Left forelimb (tissue), 1 donor: ENCODE measurements at places on chromosomes 2 and 18.

- DNase-seq: no peak
Observed at GRCh38 chr2:190533968-190534309, 583 bp downstream of the NEMP2 start.

GRCh38 chr2:20291846-20292408 is 58.7 kb downstream of the PUM2 start:
- DNase-seq: no peak

DNA sequence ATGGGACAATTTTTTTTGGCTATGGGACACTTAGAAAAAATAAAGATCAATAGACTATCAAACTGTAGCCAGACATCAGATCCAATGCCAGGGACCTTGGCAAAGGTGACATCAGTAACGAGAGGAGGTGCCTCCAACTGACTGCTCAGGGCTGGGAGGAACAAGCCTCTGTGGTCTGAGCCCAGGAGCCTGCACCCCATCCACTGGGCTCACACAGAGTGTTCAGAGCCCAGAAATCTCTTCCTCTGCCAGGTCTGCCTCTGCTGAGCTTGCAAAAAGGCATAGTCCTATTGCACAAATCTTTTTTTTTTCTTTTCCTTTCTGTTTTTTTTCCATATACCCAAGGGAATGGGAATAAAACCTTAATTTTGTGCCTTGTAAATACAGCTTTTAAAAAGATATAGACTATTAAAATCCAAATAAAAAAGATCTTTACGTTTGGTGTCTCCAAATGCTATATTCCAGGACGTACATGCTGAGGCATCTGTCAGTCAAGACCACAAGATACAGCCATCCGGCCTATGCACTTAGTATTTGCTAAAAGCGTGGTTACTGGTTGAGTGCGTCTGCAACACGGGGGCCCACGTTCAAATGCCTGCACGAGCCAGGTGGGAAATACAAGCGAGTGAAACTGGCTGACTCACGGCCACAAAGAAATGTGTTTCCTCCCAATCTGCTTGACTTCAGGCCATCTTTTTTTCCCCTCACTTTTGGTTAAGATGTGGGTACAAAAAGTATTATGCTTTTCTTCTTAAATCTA is 7.8 kb upstream of the ARHGAP25 start:
- no peak for DNase-seq

GRCh38 chr2:162929571-162929970 is 91.0 kb upstream of the KCNH7 start:
- DNase-seq: no peak

- no peak for DNase-seq
Observed at GRCh38 chr2:8430628-8431027, 251.2 kb upstream of the ID2 start.

DNA sequence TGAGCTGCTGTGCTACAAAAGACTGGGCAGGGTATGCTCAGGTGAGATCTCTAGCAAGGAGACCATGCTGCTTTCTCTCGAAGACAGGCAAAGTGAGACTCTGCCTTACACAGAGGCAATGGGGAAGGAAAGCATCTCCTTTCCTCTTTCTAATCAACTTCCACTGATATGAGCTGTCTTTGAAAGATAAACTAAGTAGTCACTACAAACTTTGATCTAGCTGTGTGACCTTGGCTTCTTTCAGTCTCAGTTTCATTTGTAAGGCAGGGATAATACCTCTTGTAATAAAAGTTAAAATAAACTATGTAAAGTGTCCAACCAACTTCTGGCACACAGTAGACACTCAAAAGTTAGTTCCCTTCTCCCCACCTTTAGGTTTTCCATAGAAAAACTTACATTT is 7.5 kb downstream of the CCDC93 start:
- no peak for DNase-seq

DNA sequence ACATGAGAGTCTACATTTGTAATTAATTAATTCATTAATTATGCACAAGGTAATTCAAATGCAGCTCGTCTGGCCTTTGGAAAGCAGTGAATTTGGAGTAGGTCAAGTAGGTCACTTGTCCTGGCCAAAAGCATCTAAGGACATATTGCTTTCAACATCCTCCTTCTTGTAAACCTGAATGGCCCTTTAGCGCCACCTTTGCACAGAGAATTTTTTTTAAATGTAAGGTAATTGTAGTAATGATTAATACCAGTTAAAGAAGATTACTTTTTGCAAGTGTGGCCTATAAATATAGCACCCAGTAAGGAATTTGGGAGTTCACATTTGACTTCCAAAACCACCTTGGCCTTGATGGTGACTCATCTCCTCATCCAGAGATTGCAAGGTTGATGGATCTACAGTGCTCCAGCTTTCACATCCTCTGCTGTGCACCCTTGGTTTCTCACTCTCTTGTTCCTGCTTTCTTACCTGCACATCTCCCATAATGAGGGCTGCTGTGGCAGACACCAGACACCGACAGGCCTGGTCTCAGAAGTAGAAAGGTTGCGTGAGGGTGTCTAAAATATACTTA is 481.7 kb downstream of the TGIF1 start:
- DNase-seq: no peak

- DNase-seq: no peak
Observed at GRCh38 chr2:39608263-39608575, 57.5 kb upstream of the TMEM178A start.

- DNase-seq: no peak
Observed at GRCh38 chr18:49846718-49847470, 33.6 kb upstream of the ACAA2 start.

DNA sequence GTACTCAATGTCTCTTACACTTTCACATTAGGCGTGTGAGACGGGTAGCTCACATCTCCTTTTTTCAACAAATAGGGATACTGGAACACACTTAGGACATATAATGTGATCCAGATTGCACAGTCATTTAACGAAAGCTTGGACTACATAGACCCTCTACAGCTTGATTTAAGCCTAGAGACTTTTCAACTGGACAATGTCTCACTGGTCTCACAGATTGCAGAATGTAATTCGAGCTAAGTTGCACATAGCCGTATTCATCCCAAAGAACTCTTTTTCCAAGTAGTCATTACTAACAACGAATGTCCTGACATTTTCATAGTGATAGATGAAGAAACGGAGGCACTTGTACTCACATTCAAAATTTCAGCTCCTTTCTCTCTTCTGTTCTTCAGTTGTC is 612.1 kb downstream of the ZEB2 start:
- DNase-seq: no peak

DNA sequence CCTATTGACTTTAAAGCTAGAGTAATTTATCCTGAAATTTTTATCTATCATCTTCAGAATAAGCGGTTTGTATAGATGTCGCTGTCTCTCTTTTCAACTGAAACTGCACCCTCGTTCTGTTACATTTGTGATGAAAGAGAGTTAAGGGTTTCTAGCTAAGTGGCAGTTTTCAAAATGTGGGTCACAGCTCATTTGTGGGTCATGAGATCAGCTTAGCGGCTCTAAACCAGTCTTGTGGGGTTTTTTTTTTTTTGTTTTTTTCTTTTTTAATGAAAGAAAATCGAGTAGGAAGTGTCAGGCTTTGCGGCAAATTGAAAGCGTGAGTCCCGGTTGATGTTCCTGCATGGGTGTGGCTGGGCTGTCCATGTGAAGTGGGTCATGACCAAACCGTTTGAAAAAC is 31.2 kb downstream of the SALL3 start:
- DNase-seq: no peak

- DNase-seq: no peak
Observed at GRCh38 chr2:231342061-231342711, 53.3 kb upstream of the B3GNT7 start.

GRCh38 chr2:37656512-37657423 is 14.7 kb downstream of the CDC42EP3 start:
- no peak for DNase-seq

DNA sequence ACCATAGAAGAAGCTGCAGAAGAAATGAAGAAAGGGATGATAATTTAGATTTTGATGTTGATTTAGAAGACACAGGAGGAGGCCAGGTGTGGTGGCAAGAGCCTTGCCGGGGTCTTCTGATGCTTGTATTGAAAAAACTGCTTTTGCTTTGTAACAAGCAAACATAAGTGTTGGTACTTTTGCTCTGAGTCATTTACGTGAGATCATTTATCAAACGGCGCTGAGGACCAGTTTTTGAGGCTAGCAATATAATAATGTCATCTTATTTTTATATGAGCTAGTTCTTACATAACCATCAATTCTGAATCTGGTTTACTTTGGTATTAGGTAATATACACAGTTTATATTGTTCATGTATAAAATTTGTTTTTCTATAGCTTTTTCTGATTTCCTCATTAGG is 30.6 kb downstream of the SPTBN1 start:
- no peak for DNase-seq

- no peak for DNase-seq
Observed at GRCh38 chr2:230158468-230158867, 61.3 kb downstream of the SP110 start.

GRCh38 chr2:219560037-219560892 is 11.1 kb downstream of the OBSL1 start:
- no peak for DNase-seq

DNA sequence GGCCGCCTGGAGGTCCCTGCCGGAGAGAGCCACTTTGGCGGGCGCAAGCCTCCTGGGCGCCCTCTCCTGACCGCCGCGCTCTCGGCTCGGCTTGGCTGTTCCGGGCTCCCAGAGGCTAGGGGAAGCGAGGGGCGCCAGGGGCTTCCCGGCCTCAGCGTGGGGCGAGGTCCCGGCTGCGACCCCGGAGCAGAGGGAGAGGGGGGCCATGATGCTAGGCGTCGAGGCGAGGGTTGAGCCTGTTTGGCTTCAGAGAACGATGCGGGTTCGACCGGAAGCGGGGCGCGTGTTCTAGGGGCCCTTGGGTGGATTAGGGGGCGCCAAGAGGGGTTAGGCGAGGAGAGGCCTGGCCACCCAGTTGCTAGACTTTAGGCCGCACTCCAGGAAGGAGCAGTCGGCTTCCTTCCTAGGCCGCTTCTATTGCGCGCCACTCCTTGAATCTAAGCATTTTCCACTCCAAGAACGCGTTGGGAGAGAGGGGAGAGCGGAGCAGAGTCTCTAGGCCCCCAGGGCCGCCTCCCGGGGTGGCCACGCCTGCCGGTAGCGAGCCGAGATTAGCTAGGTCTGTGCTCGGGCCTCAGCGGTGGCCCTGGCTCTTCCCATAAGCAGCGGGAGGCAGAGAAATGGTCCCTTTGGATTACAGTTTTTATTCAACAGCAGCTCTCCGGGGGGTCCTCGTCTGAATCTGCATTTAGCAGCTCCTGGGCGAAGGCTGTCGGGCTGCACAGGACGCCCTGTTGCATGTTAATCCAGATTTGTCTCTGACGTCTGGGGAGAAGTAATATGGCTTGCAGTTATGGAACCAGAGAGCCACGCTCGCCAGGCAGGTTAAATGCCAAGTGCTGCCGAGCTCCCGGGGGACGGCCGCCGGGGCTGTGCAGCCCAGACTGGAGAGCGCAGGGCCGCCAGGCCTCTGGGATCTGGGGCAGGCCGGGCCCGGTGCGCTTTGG is 11.3 kb downstream of the MEIS1 start:
- DNase-seq: no peak

- no peak for DNase-seq
Observed at GRCh38 chr2:6777626-6778025, 88.1 kb downstream of the CMPK2 start.

DNA sequence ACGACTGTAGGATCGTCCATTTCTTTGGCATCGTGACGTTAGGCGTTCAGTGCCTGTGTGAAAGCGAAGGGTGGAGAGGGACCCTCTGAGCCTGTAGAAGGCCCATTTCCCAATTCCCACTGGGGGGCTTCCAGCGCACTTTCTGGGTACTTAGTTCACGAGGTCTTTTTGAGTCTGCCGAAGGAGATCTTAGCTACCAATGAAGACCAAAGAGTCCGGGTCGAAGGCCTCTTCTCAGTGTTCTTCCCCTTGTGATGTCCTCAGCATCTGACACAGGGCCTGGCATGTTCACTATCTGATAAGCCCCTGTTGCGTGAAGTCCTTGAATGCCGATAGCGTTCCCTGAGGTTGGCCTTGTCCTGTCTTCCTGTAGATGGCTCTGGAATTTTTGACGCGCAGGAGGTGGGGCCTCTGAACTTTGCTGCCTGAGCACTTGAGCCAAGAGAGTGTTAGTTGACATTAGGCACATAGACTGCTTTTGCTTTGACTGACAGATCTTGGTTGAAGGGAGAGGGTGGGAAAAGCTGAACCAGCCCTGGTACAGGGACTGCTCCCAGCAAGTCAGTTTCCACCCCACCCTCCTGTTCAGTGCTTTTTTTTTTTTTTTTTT is 52.8 kb downstream of the LDLRAD4 start:
- no peak for DNase-seq

GRCh38 chr2:45443012-45443411 is 168.1 kb downstream of the SRBD1 start:
- DNase-seq: no peak

GRCh38 chr2:120662746-120663145 is 72.9 kb upstream of the GLI2 start:
- DNase-seq: no peak

GRCh38 chr18:46260879-46261143 is 156.6 kb downstream of the HAUS1 start:
- DNase-seq: no peak

DNA sequence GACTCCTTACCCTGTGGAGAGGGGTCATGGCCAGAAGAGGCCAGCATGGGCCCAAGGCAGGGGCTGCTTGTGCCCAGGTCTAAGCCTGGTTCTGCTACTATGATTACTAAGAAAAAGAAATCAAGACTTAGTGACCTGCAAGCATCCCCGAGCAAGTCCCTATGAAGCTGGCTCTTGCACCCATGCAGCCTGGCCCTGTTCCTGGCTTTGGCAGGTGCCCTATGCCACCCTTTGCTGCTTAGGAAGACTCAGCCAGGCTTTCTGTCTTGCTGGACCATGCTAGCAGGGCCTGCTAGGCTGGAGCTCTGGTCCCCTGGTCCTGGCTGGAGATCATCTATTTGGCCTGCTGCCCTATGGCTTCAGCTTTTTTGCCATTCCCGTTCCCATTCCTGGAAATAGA is 309.4 kb upstream of the EPAS1 start:
- no peak for DNase-seq

DNA sequence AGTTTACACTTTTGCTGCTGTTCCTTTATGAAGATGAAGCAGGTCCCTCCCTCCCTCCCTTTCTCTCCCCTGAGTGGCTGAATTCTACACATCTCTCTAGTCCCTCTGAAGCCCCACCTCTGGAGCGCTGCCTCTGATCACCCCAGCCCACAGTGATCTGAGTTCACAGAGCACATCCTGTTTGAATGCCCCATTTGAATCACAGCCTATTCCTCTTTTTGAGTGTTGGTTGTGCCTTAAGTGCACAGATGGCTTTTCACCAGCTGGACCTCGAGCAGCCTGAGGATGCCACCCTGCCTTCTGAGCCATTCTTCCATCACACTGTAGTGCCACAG is 87.1 kb downstream of the ITGB1BP1 start:
- no peak for DNase-seq

- DNase-seq: no peak
Observed at GRCh38 chr18:80196528-80197320, 50.6 kb downstream of the PARD6G start.
